ENCODE measurements at places on chromosomes 7 and 10. TPM values are rescaled to one million over a fixed set of nuclear protein-coding genes. Genes with fewer than 3 reads are reported as not detected.
A peak's percentile ranks its signal among the peaks of the same experiment; 100 is the strongest.

- H3K27ac ChIP-seq = no peak overlapping the region
- peaks cover 2% of the 10 kb centered on the region for H3K4me1 ChIP-seq
- no peak overlapping the region for H3K4me3 ChIP-seq
- H3K27me3 ChIP-seq = no peaks in the 10 kb centered on the region
- peaks cover 12% of the 10 kb centered on the region for H3K36me3 ChIP-seq
Measured at GRCh38 chr7:17339952-17340351, 41.5 kb downstream of the AHR start.

MACC1 gene
- under 0.01 TPM for total RNA-seq

DNA sequence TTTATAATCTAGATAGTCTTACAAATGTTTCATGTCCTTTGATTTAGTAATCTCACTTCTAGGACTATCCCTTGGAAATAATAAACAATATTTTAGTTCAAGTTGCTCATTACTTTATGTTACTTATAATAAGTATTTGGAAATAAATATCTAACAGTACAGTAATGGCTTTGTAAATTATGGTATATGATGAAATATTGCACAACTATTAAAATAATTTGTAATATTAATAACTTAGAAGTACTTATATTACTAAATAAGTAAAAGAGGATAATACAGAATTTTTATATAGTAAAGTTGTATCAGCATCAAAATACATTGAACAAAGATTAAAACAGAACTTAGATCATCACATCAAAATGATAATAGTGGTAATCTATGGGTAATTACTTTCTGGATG, 41.1 kb downstream of the SP4 start:
- H3K27ac ChIP-seq = no peak overlapping the region
- H3K36me3 ChIP-seq = no peaks in the 10 kb centered on the region
- no peak for DNase-seq

DNA sequence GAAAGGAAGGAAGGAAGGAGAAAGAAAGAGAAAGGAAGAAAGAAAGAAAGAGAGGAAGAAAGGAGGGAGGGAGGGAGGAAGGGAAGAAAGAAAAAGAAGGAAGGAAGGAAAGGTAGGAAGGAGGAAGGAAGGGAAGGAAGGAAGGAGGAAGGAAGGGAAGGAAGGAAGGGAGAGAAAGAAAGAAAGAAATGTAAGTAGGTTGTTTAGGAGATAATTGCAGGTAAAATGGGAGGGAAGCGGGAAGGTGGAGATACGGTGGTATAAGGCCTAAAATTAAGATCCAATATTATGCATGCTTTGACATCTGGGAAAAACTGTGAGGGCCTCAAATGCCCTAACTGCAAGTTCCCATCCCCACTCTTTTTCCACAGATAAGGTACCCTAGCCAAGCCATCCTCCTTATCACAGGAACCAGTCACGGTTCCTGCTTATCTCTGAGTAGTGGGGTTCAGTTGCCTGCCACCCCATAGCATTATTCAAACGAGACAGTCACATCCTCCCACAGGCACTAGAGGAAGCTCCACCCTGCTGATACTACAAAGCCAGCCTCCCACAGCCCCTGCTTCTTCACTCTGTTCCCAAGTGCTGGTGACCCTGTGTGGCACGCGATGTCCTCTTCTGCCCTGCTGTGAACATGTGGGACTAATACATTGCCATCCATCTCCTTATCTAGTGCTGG, 28.7 kb downstream of the ST8SIA6 start:
- H3K4me1 ChIP-seq = no peaks in the 10 kb centered on the region
- no peak for DNase-seq
- peaks cover 20% of the 10 kb centered on the region for H3K27me3 ChIP-seq

GRCh38 chr10:63493004-63493403, 27.2 kb upstream of the JMJD1C start:
- H3K27me3 ChIP-seq = no peaks in the 10 kb centered on the region
- no peak for DNase-seq
- H3K36me3 ChIP-seq = no peaks in the 10 kb centered on the region

DNA sequence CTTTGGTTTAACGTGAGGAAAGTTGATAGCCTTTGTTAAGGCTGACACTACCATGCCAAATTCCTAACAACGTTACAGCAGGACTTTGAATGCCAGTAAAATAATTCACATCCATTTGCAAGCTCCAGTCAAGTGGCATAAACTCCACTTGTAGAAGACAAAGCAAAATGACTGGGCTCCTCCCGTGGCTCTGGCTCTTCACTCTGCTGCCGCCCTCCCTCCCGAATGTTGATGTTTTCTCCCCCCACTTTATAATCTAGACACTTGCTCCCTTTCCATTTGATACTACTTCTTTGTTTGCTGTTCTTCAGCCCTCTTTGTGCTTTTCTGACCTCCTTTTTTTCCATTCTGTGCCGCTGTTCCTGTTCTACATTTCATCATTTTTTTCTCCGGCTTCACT, 22.8 kb upstream of the ITGB8 start:
- no peak for DNase-seq
- no peaks in the 10 kb centered on the region for H3K36me3 ChIP-seq
- H3K27ac ChIP-seq = no peak overlapping the region

LRRC17 gene
- total RNA-seq = 280 TPM

ELN gene
- 2.2 TPM for total RNA-seq

SPDYE6 gene
- not detected for total RNA-seq

NEURL1 gene
- 0.28 TPM for total RNA-seq

VPS26A gene
- 24.7 TPM for total RNA-seq

DNA sequence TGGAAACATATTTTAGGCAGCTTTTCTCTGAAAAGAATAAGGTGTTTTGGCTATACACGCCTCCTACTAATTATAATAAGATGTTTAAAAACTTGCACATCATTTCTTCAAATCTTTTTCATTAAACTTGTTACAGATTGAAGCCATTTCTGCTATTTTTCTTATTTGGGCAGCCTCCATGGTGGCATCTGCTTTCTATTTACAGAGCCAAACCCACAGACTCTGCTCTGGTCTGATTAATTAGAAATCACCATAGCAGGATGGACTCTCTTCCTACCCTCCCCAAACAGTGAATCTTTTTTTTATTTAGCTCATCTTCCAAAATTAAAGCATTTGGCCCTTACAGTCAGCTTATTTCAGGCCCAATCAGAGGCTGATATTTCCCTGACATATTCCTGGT, 85.7 kb upstream of the AOAH start:
- no peak overlapping the region for H3K4me3 ChIP-seq
- no peaks in the 10 kb centered on the region for H3K4me1 ChIP-seq
- H3K27me3 ChIP-seq = no peaks in the 10 kb centered on the region
- H3K27ac ChIP-seq = no peak overlapping the region
- no peaks in the 10 kb centered on the region for H3K36me3 ChIP-seq

DNA sequence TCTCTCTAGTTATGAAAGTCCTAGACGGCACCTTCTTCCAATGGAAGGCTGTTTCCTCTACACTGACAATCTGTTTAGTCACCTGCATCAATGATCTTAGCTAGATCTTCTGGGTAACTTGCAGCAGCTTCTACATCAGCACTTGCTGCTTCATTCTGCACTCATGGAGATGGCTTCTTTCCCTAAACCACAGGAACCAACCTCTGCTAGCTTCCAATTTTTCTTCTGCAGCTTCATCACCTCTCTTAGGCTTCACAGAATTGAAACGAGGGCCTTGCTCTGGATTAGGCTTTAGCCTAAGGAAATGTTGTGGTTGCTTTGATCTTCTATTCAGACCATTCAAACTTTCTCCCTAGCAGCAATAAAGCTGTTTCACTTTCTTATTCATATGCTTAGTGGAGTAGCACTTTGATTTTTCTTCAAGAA, 24.6 kb downstream of the NAMPT start:
- no peak overlapping the region for H3K27ac ChIP-seq
- H3K4me1 ChIP-seq = no peaks in the 10 kb centered on the region
- no peak overlapping the region for H3K4me3 ChIP-seq
- H3K36me3 ChIP-seq = peaks cover 36% of the 10 kb centered on the region

GRCh38 chr7:132494474-132494873, 81.8 kb downstream of the PLXNA4 start:
- H3K36me3 ChIP-seq = no peaks in the 10 kb centered on the region
- H3K4me1 ChIP-seq = no peaks in the 10 kb centered on the region
- H3K27ac ChIP-seq = no peak overlapping the region
- no peak for DNase-seq
- H3K4me3 ChIP-seq = no peak overlapping the region

GRCh38 chr7:98618786-98619185, 1.7 kb downstream of the NPTX2 start:
- H3K27me3 ChIP-seq = peaks cover 4% of the 10 kb centered on the region
- H3K4me3 ChIP-seq = no peak overlapping the region
- no peaks in the 10 kb centered on the region for H3K4me1 ChIP-seq
- no peak for DNase-seq

DNA sequence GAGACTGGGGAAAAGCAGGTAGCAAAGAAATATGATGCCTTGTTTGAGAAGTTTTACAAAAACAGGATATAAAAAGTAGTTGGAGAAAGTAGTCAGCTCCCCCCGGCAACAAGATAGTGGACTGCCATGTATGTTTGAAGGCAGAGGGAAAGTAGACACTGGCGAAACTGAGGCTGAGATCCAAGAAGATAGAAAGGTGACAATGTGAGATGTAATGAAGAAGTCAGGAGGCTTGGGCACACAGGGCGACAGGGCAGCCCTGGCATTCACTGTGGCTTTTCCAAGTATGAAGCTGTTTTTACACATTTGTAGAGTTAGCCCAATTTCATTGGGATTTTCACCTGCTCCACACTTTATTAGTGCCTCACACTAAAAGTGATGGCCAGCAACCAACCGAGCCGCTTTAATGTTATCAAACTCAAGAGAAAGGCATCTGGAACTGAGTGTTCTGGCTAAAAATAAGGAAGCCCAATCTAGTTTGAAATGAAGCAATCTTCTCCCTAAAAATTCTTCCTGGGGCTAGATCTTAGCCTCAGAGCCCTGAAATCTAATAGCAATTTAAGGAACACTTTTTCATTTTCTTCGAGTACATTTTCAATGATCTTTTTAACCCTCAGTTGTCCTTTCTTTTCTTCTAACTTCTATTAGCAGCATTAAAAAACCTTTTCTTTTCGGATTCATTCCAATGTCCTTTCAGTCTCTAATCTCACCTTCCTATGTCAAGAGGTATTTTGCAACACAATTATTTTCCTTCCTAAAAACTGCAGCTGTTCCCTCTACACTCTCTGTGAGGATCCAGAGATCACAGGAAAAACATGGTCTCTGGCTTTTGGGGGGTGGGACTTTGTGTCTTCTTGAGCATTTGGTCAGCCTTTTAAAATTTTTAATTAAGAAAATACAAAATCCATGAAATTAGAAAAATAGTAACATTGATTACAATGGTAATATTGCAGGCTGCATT, 108.0 kb downstream of the RNLS start:
- H3K27me3 ChIP-seq = no peaks in the 10 kb centered on the region
- no peak overlapping the region for H3K4me3 ChIP-seq
- no peaks in the 10 kb centered on the region for H3K36me3 ChIP-seq

H2BK1 gene
- total RNA-seq = not detected

HBP1 gene
- 70.0 TPM for total RNA-seq

DNA sequence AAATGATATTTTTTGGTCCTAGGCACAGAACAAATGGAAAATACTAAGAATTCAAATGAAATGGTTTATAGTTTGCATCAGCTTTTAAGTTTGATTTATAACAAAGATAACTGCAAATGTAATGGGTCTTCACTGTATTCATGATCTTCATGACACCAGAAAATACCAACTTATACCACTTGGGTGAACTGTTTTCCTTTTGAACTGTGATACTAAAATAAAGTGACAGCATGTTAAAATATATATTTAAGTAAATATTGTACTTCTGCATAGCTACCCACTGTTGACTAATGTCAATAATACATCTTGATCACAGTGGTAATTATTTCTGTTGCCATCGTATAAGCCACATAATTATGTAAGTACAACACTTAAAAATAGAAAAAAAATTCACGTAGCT, 442.0 kb upstream of the ANKRD30A start:
- H3K27me3 ChIP-seq = no peaks in the 10 kb centered on the region
- no peak for DNase-seq
- H3K27ac ChIP-seq = no peak overlapping the region
- peaks cover 7% of the 10 kb centered on the region for H3K4me1 ChIP-seq
- no peaks in the 10 kb centered on the region for H3K36me3 ChIP-seq
- no peak overlapping the region for H3K4me3 ChIP-seq

CREB3L2 gene
- 42.3 TPM for total RNA-seq

GRCh38 chr10:88379575-88379974, 203.5 kb downstream of the RNLS start:
- no peak overlapping the region for H3K27ac ChIP-seq
- no peaks in the 10 kb centered on the region for H3K36me3 ChIP-seq
- no peaks in the 10 kb centered on the region for H3K4me1 ChIP-seq
- no peak overlapping the region for H3K4me3 ChIP-seq

DNA sequence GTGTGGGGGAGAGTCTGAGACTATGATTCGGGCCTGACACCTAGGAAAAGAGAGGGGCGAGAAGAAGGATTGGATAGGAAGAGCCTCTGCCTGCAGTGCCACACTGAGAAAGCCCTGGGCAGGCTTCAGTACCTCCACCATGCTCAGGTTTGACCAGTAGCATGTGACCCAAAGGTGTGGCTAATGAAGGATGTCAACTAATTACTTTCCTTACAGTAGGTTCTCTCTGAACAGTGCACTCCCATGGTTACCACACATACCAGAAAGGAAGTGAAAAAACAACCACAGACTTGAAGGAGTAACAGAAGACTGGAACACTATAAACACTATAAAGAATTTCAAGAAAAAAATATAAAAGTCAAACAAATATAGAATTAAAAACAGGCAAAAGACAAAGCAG, 46.2 kb downstream of the SEM1 start:
- H3K27ac ChIP-seq = no peak overlapping the region
- no peak for DNase-seq
- H3K36me3 ChIP-seq = no peaks in the 10 kb centered on the region
- no peak overlapping the region for H3K4me3 ChIP-seq

DNA sequence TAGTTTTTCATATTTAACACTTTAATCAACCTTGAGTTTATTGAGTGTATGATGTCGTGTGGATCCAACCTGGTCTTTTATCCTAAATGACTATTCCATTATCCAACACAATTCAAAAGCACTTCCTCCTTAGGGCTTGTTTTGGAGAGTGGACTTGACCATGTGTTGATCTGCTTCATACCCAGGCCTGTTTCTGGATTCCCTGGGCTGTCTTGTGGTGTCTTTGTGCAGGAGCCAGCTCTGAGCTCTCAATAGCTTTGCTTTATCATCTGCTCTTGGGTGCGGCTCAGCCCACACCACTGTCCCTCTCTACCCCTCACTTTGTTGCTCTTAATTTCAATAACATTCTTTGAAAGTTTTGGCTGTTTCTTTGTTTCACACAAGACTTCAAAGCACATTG, 70.9 kb upstream of the CHST15 start:
- no peaks in the 10 kb centered on the region for H3K36me3 ChIP-seq
- no peaks in the 10 kb centered on the region for H3K4me1 ChIP-seq
- H3K4me3 ChIP-seq = no peak overlapping the region
- H3K27me3 ChIP-seq = no peaks in the 10 kb centered on the region
- H3K27ac ChIP-seq = no peak overlapping the region

- H3K27me3 ChIP-seq = peaks cover 8% of the 10 kb centered on the region
- H3K4me3 ChIP-seq = no peak overlapping the region
- no peak for DNase-seq
Measured at GRCh38 chr7:95322396-95322795, 1.9 kb downstream of the PON1 start.

GRCh38 chr10:118045837-118046394, 825 bp downstream of the RAB11FIP2 start:
- peak overlapping the region; percentile 65 for H3K27ac ChIP-seq
- DNase-seq = peak; percentile 29
- H3K4me1 ChIP-seq = no peaks in the 10 kb centered on the region
- H3K36me3 ChIP-seq = no peaks in the 10 kb centered on the region
- no peaks in the 10 kb centered on the region for H3K27me3 ChIP-seq
- peak overlapping the region; percentile 52 for H3K4me3 ChIP-seq

OPN1SW gene
- not detected for total RNA-seq

GRCh38 chr10:123990889-123991288, 99.3 kb upstream of the CPXM2 start:
- peaks cover 4% of the 10 kb centered on the region for H3K27me3 ChIP-seq
- H3K36me3 ChIP-seq = no peaks in the 10 kb centered on the region
- DNase-seq = no peak

NACAD gene
- 0.56 TPM for total RNA-seq
